Activated T-cell treated with anti-CD3 and anti-CD28 coated beads, Interleukin-2, amount 50 U/mL, for 24 hours (primary cell): ENCODE measurements at places on chromosomes 5 and 9.

DNA sequence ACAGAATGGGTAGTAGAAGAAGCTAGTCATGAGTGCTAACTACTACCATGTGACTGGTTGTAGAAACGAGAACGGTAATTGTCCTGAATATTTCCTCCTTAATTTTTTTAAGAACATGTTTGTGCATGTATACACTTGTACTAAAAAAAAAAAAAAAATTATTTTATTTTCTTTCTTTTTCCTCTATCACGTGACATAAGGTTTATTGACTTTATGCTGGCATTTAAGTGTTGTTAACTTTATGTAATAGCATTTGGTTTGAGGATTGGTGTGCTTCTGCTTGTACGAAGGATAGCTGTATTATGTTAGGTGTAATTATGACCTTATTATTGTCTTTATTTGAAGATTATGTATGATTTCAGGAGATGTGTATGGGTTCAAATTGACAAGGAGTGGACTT, 349.1 kb upstream of the PTPRD start:
- no peak for DNase-seq

- no peak for DNase-seq
Observed at GRCh38 chr5:98627121-98627520, 146.3 kb upstream of the RGMB start.

DNA sequence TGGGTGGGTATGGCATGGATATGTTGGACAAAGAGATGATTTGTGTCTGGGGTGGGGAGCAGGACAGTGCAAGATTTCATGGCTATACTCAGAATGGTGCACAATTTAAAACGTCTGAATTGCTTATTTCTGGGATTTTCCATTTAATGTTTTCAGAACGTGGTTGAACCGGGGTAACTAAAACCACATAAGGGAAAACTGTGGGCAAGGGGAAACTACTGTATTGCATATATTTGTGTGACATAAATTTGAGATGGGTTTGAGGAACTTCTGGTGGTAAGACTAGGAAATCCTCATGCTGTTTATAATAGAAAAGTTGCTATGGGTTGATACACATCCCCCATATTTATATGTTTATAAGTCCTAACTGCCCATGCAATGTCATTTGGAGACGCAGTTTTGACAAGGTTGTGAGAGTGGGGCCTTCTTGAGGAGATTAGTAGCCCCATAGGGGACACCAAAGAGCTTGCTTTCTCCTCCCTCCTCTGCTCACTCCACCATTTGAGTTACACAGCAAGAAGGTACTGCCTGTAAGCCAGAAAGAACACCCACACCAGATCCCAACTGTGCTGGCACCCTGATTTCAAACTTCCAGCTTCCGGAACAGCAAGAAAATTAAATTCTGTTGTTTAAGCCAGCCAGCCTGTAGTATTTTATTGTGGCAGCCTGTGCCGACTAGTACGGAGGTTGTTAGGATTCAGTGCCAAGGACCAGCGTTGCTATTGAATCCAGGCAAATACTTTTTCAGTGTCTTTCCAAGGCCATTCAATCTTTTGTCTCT, 2118.9 kb downstream of the MAT2B start:
- DNase-seq, result no peak

DNA sequence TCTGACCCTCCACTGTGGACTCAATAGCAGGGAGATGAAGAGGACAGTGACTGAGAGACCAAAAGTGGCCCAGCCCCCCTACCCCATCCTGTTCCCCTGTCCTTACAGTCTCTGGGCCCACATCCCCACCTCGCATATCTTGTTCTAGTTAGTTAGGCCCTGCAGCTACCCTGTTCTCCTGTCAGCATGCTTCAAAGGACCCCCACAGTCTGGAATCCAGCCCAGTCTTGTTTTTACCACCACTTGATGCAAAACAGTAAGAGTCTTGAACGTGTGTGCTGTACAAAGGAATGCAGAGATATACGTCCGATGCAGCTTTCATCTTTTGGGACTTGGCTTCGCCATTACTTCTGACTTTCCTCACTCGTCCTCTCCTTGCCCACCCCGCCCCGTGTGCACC, 12.2 kb upstream of the POMT1 start:
- no peak for DNase-seq

GRCh38 chr9:34139477-34140146, 13.1 kb upstream of the DCAF12 start:
- no peak for DNase-seq

- no peak for DNase-seq
Observed at GRCh38 chr9:110592044-110592830, 12.7 kb upstream of the SVEP1 start.

- no peak for DNase-seq
Observed at GRCh38 chr5:131994533-131995226, 16.8 kb downstream of the ACSL6 start.

- DNase-seq, result peak; percentile 61
Observed at GRCh38 chr9:137550231-137550621, at the start of gene PNPLA7. TSS of gene PNPLA7 (minus strand) at chr9:137550402. CDS start at chr9:137550197, 205 bp downstream.

- DNase-seq, result no peak
Observed at GRCh38 chr9:6106711-6107339, 91.4 kb upstream of the RANBP6 start.

GRCh38 chr9:97601228-97601898, 31.8 kb downstream of the TSTD2 start:
- no peak for DNase-seq

DNA sequence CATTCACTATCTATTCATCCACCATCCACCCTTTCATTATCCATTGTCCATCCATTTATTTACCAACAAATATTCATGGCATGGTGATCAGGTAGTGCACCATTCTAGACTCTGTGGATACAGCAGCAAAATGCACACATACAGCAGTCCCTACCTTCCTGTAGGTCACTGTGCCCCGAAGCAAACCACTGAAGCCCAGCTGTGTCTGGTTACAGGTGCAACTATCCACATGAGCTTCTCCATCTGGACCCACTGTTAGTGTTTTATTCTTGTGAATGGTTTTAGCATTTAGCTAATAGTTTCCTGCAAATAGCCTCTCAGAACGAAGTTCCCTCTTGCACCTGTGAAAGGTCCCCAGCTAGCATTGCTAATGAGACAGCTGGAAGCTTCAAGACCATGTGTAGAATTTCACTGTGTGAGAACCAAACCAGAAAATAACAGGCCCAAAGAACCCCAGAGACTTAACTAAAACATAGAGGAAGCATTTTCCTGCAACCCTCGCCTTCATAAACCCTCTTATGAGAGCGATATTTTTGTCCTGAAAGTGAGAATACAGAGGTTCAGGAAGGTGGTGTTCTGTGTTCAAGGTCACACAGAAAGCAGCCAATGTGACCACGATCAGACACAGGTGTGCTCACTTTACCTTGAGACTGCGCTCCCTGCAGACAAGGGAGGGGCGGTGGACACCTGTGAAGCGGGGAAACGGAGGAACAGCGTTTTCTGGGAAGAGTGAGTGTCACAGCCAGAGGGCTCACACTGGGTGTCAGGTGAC, 18.5 kb downstream of the PAEP start:
- DNase-seq, result no peak

GRCh38 chr9:107480386-107480789, 9.2 kb downstream of the KLF4 start:
- DNase-seq, result no peak

DNA sequence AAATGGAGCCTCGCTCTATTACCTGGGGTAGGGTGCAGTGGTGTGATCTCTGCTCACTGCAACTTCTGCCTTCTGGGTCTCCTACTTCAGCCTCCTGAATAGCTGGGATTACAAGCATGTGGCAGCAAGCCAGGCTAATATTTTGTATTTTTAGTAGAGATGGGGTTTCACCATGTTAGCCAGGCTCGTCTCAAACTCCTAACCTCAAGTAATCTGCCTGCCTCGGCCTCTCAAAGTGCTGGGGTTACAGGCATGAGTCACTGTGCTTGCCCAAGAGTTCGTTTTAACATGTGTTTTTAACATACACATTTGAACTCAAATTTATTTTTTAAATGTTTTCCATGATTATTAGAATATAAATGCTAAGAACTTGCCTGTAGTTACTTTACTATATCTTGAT, 34.2 kb downstream of the MARCHF6 start:
- no peak for DNase-seq

DNA sequence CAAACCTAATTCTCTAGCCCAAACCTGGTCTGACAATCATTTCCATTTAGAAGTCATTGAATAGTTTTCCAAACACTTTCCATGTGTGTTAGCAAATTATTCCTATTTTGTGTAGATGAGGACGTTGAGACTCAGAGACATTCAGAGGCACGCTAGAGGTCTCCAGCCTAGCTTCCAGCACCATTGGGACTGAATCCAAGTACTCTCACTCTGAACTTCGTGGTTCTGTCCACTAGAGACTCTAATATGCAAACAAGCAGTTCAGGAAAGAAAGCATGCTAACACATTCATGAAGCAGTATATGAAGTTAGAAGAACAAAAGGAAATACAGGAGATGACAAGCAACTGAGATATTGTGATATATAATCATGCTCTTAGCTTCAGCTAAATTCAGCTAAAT, 354.8 kb downstream of the NTRK2 start:
- no peak for DNase-seq

DNA sequence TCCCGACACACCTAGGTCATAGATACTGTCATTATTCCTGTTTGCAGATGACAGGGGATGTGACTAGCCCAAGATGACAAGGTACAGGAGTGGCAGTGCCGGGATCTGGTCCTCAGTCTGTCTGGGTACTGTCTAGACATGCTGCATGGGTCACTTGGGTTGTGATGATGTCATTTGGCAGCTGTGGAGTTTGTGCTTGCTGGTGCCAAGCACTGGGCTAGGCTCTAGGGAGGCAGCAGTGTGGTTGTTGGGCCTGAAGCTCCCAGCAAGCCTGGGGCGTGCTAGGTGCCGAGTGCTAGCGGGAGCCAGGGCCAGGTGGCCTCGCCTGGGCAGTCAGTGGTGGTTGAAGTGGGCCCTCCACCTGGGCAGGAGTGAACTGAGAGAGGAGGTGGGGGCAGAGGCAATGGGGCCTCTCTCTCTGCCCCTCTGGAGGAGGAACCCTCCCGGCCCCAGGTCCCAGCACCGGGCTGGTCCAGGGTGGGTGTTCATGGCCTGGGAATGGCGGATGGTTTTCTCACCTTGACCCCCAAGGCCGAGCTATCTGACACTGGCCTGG, 8.8 kb upstream of the ASB6 start:
- DNase-seq, result no peak

GRCh38 chr5:109468288-109468676, 58.5 kb upstream of the PJA2 start:
- DNase-seq, result no peak

GRCh38 chr9:98364086-98364485, 108.6 kb upstream of the TBC1D2 start:
- DNase-seq, result no peak

- no peak for DNase-seq
Observed at GRCh38 chr5:72408603-72409002, 88.4 kb downstream of the PTCD2 start.

DNA sequence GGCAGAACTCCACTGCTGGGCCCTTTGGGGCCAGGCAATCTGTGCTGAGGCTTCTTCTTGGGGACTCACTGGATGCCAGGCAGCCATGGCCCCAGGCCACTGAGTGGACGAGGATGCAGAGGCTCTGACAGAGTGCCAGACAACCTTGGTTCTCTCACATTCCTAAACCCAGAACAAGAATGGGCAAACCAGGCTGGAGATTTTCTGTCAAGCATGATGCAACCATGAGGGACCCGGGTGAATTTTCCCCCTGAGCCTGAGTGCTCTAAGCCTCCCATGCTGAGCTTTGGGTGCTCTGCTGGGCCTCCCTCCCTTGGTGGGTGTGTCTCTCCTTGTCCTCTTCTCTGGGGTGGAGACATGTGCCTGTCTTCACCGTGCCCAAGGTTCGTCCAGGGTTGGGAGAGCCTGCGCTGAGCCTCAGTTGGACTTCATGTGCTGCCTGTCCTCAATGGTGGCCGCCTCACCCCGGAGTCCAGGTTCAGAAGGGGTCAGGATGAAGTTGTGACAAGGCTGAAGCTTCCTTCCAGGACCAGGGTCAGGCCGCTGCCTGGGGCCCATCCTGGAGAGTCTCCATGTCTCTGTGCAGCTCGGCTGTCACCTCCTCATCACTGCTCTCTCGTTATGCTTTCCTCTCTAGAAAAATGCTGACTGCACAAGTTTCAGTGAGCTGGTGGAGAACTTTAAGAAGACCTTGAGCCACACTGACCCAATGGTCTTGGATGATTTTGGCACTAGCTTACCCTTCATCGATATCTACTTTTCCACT, 24.1 kb downstream of the PITX1 start:
- no peak for DNase-seq

GRCh38 chr9:81906671-81907070, 21.6 kb upstream of the SPATA31D4 start:
- DNase-seq, result no peak

DNA sequence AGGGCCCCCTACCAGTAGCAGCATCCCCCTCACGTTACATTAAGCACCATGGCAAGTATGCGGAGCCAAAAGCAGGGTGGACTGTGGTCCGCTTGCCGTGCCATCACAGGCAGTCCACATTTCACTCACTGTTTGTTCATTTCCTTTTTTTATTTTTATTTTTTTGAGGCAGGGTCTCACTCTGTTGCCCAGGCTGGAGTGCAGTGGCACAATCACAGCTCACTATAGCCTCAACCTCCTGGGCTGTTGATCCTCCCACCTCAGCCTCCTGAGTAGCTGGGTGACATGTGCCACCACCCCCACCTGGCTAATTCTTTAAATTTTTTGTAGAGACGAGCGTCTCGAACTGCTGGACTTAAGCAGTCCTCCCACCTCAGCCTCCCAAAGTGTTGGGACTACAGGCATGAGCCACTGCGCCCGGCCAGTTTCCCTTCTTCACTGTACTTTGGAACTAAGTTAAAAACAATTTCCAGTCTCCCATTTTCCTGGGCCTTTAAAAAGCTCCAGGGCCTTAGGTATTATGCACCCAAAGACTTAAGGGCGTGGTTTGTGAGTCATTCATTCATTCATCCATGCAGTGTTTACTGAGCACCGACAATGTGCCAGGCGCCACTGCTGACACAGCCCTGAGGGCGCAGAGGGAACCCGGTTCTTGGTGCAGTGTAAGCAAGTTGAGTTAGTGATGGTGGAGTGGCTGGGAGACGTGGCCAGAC, 19.9 kb downstream of the PRRX2 start:
- no peak for DNase-seq

DNA sequence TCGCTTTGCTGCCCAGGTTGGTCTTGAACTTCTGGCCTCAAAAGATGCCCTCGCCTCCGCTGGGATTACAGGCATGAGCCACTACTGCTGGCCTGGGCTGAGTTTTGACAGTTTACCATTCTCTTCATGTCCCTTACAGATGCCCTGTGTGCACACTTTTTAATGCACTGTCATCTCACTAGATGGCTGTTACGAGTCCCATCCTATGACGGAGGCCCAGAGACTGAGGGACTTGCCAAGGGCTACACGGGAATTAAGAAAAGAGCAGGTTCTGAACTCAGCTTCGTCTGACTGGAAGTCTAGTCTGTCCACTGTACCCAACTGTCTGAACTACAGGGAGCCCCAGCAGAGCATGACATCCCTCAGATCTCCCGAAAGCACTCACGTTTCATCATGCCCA, 63.9 kb downstream of the ARHGEF37 start:
- no peak for DNase-seq

DNA sequence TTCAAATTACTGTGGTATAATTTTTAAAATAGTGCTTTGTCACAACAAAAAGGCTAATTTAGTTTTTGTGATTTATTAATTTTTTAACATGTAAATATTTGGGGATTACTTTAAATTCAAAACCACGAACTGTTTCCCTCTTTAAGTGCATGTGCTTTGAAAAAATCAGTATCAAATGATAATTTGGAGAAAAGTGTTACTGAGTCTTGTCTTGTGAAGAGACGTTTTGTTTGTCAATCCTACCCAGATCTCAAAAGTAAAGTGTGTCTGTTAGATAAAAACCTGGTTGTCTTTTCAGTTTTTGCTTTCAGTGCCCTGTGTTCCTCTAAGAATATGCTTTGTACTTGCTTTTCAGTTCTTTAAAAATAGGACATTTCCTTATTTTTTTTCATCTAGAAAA, 7.7 kb downstream of the ZSWIM6 start:
- no peak for DNase-seq
